Left renal cortex interstitium (tissue), 4 donors: ENCODE measurements at places on chromosomes 3 and 15. TPM values are rescaled to one million over a fixed set of nuclear protein-coding genes. Genes with fewer than 3 reads are reported as not detected.

The XXYLT1 gene
- polyA plus RNA-seq: 25.6 TPM

The TMC3 gene
- 0.17 TPM for polyA plus RNA-seq

The GPR149 gene
- not detected for polyA plus RNA-seq

The SNX33 gene
- polyA plus RNA-seq: 21.9 TPM

The FOXP1 gene
- polyA plus RNA-seq: 44.9 TPM

The RBP2 gene
- polyA plus RNA-seq: 0.52 TPM

- DNase-seq: no peak
Observed at GRCh38 chr3:160678292-160678842, 1.4 kb downstream of the ARL14 start.

GRCh38 chr3:61761694-61762430 lies 200.5 kb downstream of the PTPRG start:
- DNase-seq: no peak

GRCh38 chr3:123385981-123386380 lies 62.9 kb downstream of the ADCY5 start:
- no peak for DNase-seq

- no peak for DNase-seq
Observed at GRCh38 chr3:140931801-140932200, 9.8 kb upstream of the SLC25A36 start.

DNA sequence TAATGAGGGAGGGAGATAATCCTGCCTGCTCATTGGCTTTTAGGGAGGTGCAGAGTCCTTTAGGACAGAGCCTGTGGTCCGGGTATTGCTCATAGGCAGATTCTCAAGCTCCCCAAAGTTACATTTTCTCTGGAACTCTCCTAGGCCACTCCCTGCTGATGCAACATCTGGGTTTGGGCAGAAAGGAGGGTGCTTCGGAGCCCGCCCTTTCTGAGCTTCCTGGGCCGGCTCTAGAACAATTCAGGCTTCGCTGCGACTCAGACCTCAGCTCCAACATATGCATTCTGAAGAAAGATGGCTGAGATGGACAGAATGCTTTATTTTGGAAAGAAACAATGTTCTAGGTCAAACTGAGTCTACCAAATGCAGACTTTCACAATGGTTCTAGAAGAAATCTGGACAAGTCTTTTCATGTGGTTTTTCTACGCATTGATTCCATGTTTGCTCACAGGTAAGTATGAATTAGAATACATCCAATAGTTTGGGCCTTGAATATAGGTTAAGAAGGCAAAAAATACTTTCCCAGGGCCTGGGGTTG lies at the start of gene IL20RB:
Gene IL20RB (plus strand): TSS at position 233 of the 538 bp plus-strand sequence. CDS start 131 bp downstream, at position 364.
- no peak for DNase-seq

DNA sequence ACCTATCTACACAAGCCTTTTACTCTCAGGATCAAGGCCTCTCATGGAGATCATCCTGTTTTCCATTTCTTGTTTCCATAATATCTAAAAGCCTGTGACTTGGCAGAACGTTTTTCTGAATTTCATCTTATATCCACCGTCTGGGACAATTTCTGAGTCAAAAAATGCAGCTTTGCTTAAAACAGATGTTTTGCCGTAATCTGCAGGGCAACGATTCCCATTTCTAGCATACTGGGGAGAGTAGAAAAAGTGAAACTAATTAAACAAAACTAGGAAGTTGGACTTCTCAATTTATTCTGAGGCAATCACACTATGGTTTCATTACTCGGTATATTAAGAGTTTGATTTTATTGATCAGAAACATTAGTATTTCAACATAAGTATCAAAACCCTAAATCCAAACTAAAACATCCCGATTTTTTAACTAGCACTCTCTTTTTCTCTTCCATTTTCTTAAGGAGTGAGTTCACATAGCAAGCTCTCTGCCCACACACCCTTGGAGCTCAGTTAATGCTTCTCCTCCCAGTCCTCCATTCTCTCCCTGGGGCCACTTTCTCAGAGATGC lies 33.6 kb downstream of the SPATA12 start:
- DNase-seq: no peak

DNA sequence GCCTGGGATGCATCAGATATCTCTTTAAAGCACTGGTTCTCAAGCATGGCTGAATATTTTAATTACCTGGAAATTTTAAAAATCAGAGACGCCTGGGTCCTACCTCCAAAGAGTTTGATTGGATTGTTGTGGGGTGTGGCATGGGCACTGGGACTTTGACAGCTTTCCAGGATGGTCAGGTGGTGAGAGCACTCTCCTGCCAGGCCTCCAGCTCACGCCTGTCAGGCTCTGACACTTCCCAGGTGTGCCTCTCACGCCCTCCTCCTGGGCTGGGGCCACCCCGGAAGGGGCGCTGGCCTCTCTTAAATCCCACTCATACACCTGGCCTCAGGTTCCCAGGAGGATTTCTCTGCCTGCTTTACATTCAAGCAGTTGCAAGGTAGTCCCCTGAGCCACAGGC lies 48.5 kb downstream of the AMOTL2 start:
- DNase-seq: no peak
